Adipocyte (in vitro differentiated cells): ENCODE measurements at places on chromosomes 6 and 20.

DNA sequence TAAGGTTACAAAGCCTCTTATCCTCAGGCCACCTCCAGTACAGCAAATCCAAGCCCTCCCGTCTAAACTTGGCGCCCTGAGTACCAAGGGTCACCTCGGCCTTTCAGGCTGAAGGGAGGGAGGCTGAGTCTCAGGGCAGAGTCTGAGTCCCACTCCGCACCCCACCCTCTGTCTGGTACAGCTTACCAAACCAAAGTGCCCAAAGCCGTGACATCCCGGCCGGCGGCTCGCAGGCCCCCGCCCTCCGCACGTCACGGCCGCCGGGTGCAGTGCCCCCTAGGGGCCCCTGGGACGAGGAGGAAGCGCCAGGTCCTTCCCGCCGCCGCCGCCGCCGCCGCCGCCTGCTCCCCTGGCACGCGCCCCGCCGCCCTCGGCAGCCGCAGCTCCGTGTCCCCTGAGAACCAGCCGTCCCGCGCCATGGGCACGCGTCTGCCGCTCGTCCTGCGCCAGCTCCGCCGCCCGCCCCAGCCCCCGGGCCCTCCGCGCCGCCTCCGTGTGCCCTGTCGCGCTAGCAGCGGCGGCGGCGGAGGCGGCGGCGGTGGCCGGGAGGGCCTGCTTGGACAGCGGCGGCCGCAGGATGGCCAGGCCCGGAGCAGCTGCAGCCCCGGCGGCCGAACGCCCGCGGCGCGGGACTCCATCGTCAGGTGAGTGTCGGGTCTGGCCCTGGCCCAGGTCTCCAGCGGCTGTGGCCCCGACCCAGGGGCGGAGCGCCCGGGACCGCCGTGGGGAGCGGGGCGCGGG, at the start of gene MTHFD1L:
TSS of gene MTHFD1L (plus strand) at position 297 of the 741 bp plus-strand sequence. CDS start at position 418, 121 bp downstream.
- DNase-seq, result peak; percentile 97

GRCh38 chr20:61773926-61774587, 291.6 kb downstream of the TAF4 start:
- DNase-seq, result no peak

DNA sequence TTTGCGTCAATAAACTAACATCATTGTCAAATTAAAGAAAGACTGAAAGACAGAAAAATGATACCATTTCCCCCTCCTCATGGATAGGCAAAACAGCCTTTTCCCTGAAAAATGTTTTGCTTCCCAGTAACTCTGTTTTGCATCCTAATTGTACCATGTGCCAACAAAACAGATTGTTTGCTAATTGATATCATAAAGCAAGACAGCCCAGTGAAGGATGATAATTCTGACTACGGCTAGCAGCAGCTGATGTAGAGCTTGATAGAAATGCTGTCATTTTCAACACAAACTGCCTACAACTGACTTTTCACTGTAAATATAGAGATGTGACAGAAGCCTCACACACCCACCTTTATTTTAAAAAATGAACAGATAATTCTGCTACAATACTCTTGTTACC, 1061.6 kb downstream of the HACE1 start:
- DNase-seq, result no peak

DNA sequence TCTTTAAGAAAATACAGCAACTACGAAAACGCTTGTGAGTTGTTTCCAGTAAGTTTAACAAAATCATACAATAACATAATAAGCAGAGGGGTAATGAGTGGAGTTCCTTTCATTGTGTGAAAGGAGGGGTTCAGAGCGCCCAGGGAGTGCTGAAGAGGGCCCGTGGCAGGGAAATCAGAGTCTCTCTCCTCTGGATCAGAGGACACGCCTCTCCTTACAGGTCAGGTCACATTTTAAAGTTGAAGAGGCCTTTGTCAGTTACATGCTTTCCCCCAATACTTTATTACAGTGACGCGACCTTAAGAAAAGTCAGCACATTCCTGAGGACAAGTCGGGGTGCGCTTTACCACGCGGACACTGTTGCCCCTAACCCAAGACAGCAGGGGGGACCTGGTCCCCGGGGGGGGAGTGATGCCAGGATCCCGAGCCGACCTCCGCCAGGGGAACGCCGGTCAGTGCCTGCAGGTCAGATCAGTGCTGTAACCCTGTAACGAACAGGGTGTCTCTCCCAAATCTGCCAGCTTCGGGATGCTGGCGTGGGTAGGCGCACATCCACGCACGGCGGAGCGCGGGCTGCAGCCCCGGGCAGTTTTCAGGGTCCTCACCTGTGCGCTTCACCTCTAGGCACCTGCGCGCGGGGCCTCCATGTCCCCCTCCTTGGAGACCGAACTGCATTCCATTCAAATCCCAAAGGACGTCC, 848 bp downstream of the DACT2 start:
- DNase-seq, result no peak

DNA sequence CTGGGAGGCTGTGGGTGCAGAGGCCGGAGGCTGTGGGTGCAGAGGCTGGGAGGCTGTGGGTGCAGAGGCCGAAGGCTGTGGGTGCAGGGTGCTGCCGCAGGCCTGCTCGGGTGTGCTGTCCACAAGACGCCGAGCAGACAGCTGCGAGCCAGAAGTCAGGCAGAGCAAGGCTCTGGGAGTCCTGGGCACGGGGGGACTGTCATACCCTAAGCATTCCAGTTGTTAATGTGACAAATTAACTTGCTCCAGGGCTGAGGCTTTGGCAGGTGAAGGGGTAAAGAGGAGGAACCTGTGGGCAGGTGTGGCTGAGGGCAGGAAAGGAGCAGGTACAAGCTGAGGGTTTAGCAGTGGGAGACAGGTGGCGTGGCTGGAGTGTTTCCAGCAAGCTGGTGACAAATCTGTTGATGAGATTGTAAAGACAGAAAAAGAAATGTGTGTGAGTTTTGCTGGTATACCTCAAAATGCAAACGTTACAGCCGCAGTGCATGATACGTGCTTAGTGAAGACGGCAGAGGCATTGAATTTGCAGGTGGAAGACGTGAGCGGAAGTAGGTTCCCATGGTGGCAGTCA, 14.2 kb upstream of the ADRM1 start:
- DNase-seq, result no peak

- no peak for DNase-seq
Observed at GRCh38 chr6:2616811-2617210, 133.9 kb downstream of the MYLK4 start.

- peak; percentile 58 for DNase-seq
Observed at GRCh38 chr6:167858086-167858591, 31.4 kb downstream of the AFDN start.

- DNase-seq, result no peak
Observed at GRCh38 chr20:8007490-8007889, 12.1 kb downstream of the TMX4 start.

GRCh38 chr6:35392773-35393672, 50.7 kb downstream of the PPARD start:
- DNase-seq, result no peak

DNA sequence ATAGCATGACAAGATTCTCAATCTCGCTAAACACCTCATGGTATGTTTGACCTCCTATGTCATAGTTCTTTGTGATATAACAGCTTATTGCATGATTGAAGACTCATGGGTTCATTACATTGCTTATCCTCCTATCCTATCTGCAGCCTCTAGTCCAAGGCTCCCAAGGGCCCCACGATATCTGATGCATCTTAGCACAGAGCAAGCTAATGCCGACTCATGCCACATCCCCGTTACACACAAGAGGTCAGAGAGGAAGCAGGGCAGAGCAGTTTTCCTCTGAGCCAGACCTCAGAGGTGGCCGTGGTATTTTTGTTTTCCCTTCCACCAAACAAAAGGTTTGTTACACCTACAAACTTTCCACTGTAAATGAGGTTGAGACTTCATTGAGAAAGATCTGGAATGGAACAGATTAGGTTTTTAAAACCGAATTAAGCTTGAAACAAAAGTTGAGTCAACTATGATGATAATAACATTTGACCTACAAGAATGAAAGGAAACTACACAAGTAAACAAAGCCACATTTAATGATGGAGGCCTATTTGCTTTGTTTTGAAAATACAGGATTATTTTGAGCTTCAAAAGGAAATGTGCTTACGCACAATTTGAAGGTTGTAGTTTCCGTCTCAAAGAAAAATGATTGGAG, 133.9 kb upstream of the MYLIP start:
- no peak for DNase-seq

GRCh38 chr6:56749632-56750151, 107.0 kb upstream of the DST start:
- DNase-seq, result peak; percentile 64

DNA sequence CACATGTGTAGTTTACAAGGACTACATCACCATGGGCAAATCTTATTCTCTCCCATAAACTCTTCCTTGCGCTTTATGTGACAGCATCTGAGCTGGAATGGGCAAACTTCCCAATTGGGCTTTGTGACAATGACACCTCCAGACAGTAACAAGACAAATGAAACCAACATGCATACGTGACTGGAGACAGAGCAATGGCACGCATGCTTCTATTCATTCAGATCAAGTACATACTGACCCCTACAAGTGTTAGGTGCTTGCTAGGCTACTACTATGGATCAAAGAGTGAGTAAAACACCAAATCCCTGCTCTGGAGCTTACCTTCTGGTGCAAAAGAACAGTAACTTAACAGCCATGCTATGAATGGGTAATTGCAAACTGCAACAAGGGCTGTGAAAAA, 394.9 kb downstream of the BTBD9 start:
- no peak for DNase-seq

DNA sequence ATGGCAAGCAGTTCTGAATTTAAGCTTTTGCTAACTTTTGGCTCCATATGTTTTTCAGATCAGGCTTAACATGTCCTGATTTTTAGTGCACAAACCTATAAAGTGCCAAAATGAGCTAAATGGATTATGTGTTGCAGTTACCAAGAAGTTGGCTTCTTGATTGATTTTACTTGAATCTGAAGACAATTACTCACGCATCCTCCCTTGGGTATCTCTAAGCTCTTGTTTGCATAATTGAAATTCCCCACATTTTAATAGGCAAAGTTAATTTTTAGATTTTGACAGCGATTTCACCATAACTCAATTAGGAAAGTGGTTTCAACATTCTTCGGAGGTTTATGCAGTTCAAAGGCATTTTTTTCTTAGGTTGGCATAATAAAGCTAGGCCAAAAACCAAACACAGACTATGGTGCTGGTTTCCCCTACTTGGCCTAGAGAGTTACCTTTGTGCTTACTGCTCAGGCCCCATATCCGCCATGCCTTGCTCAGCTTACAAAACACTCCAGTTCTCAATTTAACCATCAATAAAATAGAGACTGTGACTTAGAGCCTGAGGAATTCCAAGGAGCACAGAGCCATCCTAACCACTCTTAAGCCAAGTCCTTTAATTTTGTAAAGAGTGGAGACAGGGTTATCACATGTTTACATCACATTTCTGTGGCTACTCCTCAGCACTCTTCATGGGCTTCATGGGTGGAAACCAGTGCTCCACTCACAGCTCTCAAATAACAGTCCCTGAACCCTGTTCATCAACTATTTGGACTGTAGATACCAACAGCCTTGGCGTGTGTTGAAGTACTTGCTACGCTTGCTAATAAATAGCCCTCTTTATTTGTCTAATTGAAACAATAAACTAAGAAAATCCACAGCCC, 32.1 kb downstream of the LAMA4 start:
- DNase-seq, result peak; percentile 74

DNA sequence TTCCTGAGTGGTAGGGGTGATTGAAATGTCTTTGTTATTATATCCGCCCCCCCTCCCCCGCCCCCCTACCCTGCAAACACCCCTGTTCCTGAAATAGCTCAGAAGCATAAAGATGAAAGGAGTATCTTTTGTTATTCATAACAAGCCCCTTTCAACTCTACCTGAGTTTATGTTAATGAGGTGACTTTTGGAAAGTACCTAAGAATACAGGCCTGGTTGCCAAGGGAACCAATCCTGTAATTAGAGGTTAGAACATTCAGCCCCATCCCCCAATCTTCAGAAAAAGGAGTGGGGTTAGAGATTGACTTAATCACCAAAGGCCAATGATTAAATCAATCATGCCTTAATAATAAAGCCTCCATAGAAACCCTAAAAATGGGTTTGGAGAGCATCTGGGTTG, 979.2 kb upstream of the GJE1 start:
- no peak for DNase-seq
